ENCODE measurements at places on chromosomes 11 and 22. TPM values are rescaled to one million over a fixed set of nuclear protein-coding genes. Genes with fewer than 3 reads are reported as not detected.

DNA sequence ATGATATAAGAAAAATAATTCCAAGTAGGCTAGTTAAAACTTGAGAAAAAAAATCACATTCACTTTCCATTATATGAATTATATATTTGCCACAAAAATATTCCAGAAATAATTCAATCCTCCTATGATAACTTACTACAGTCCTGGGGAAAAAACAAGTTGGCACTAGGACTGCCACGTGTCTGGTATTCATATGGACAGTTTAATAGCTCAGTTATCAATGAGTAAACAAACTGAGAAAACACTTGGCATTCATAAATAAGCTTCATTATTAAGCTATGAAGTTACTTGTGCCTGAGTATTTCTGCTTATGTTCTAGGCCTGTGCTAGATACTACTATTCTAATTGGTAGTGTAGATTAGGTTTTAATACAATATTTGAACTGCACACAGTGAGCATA lies 22.5 kb upstream of the MAML2 start:
- DNase-seq: no peak
- no peaks in the 10 kb centered on the region for H3K4me1 ChIP-seq
- peaks cover 26% of the 10 kb centered on the region for H3K36me3 ChIP-seq
- H3K27me3 ChIP-seq: no peaks in the 10 kb centered on the region

- H3K27ac ChIP-seq: no peak overlapping the region
- no peak for DNase-seq
- H3K4me1 ChIP-seq: no peaks in the 10 kb centered on the region
- no peaks in the 10 kb centered on the region for H3K27me3 ChIP-seq
These were observed 227.9 kb upstream of the GRIA4 start for GRCh38 chr11:105381941-105382340.

GRCh38 chr22:24871611-24872205 lies 65.7 kb downstream of the SGSM1 start:
- no peaks in the 10 kb centered on the region for H3K36me3 ChIP-seq
- no peaks in the 10 kb centered on the region for H3K4me1 ChIP-seq
- peaks cover 1% of the 10 kb centered on the region for H3K27me3 ChIP-seq
- no peak for DNase-seq

The RAC2 gene
- total RNA-seq: 717 TPM

- H3K27me3 ChIP-seq: no peaks in the 10 kb centered on the region
- no peaks in the 10 kb centered on the region for H3K36me3 ChIP-seq
- no peak overlapping the region for H3K27ac ChIP-seq
- DNase-seq: no peak
- peaks cover 2% of the 10 kb centered on the region for H3K4me1 ChIP-seq
These were observed 72.9 kb upstream of the HORMAD2 start for GRCh38 chr22:30007361-30007760.

- no peak overlapping the region for H3K27ac ChIP-seq
- H3K4me3 ChIP-seq: no peak overlapping the region
- no peaks in the 10 kb centered on the region for H3K4me1 ChIP-seq
- H3K27me3 ChIP-seq: peaks cover 6% of the 10 kb centered on the region
- DNase-seq: no peak
These were observed 14.5 kb upstream of the P4HA3 start for GRCh38 chr11:74325649-74326645.

GRCh38 chr11:71130106-71130505 lies 122.3 kb downstream of the SHANK2 start:
- H3K4me3 ChIP-seq: no peak overlapping the region
- no peak overlapping the region for H3K27ac ChIP-seq
- no peaks in the 10 kb centered on the region for H3K4me1 ChIP-seq
- no peak for DNase-seq
- H3K27me3 ChIP-seq: no peaks in the 10 kb centered on the region

DNA sequence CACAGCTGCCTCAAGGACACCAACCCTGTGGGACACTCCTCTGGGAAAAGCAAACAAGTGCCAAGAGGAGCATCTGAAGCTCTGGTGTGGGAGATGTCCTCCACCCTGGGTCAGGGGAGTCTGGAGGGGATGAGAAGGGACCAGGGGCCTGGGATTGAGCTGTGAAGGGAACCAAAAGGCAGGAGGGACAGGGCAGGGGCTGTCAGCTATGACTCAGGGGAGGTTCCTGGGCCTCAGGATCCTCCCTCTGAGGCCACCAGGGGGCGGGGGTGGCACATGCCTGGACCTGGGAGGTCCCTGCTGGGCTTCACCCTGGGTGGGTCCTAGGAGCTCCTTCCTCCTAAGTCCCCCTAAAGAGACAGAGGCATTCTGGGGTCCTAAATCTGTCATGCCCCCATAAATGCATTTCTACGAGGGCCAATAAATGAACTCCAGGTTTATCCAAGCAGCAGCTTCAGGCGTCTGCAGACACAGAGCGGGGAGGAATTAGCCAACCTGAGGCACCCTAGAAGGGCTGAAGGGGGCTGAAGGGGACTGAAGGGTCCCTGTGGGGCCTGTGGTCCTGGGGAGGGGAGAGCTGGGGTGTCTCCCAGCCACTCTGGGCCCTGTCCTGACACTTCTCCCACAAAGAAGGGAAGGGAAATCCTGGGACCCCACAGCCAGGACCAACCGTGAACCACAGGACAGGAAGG lies 31.9 kb upstream of the IGLL5 start:
- peaks cover 5% of the 10 kb centered on the region for H3K4me1 ChIP-seq
- DNase-seq: peak; percentile 68
- no peak overlapping the region for H3K4me3 ChIP-seq
- no peak overlapping the region for H3K27ac ChIP-seq
- H3K27me3 ChIP-seq: peaks cover 2% of the 10 kb centered on the region

GRCh38 chr11:122319085-122319484 lies 203.1 kb upstream of the BLID start:
- H3K4me3 ChIP-seq: no peak overlapping the region
- H3K36me3 ChIP-seq: no peaks in the 10 kb centered on the region
- no peak overlapping the region for H3K27ac ChIP-seq

GRCh38 chr11:8790968-8791367 lies 108.4 kb downstream of the RPL27A start:
- H3K4me1 ChIP-seq: no peaks in the 10 kb centered on the region
- no peaks in the 10 kb centered on the region for H3K36me3 ChIP-seq
- H3K27me3 ChIP-seq: peaks cover 2% of the 10 kb centered on the region
- no peak overlapping the region for H3K4me3 ChIP-seq

The CHKA gene
- total RNA-seq: 15.8 TPM

DNA sequence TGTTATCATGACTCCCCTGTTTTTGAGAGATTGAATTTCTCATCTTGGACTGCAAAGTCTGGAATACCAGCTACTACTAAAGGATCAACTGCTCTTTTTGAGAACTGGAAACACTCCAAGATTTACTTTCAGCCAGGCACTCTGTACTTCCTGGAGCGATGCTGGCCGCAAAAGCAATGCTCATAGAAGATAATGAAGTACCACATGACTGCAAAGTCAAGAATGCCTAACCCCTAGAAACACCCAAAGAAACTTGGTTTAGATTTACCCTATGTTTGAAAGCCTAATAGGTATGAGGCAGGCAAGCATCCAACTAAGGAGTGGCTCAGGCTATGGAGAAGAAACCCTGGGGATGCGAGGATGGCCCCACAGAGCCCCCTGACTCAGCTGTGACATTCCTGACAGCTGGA lies 47.7 kb upstream of the ARHGAP20 start:
- H3K4me1 ChIP-seq: no peaks in the 10 kb centered on the region
- no peak overlapping the region for H3K4me3 ChIP-seq
- no peak for DNase-seq
- no peaks in the 10 kb centered on the region for H3K36me3 ChIP-seq
- H3K27me3 ChIP-seq: peaks cover 7% of the 10 kb centered on the region

The JAML gene
- total RNA-seq: 236 TPM

Data from activated CD8-positive, alpha-beta T cell treated with anti-CD3 and anti-CD28 coated beads for 36 hours (primary cell).